ENCODE measurements at places on chromosomes 16 and 17.
A peak's percentile ranks its signal among the peaks of the same experiment; 100 is the strongest.

- no peak for DNase-seq
These were observed 11.9 kb upstream of the ASGR1 start for GRCh38 chr17:7191069-7191468.

- no peak for DNase-seq
These were observed 85.3 kb upstream of the NSRP1 start for GRCh38 chr17:30031214-30031869.

DNA sequence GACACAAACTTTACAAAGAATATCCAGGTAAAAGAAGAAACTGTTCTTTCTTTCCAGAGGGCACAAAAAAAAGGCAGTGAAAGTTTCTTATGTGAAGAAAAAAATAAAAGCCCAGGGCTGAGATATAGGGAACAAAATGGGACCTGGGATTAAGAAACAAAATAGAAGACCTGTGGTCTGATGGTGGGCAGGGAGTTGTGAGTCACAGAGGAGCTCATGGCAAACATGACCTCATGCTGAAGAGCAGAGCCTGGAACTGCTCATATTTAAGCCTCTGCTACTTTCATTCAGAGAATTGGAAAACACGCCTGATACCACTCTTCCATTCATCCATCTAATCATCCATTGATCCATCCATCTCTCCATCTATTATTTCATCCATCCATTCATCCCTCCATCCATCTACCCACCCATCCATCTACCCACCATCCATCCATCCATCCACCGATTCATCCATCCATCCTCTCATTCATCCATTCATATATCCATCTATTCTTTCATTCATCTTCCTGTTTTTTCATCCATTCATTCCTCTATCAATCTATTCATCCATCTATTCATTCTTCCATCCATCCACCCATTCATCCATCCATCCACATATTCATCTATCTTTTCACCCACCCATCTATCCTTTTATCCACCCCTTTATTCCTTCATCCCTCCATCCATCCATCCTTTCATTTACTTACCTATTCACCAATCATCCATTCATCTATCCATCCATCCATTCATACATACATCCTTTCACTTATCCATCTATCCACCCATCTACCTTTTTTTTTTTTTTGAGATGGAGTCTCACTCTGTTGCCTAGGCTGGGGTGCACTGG is 30.0 kb downstream of the WFDC1 start:
- DNase-seq = no peak

DNA sequence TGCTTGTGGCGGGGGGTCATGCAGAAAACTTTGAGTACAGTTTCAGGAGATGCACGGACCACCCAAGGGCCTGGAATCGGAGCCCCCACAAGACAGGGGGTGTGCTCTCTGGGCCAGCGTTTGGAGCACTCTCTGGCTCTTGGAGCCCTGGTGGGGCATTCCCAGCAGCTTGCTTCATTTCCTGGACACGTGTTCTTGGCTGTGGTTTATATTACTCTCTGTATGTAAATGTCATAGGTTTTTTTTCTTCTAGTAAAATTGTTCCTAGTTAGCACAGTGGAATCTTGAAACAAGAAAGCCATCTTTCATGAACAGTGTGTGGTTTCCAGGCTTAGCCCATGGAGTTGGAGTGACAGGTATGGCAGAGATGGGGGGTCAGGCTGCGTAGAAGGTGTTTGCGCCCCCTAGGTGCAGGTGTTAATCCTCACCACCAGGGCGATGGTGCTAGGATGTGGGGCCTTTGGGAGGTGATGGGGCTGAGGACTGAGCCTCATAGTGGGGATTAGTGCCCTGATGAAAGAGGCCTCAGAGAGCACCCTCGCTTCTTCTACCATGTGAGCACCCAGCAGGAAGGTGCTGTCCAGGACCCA is 79.8 kb downstream of the JPH3 start:
- no peak for DNase-seq

- no peak for DNase-seq
These were observed 31.5 kb downstream of the SALL1 start for GRCh38 chr16:51119556-51119955.

GRCh38 chr17:40963838-40964237 is 2.9 kb downstream of the KRT39 start:
- DNase-seq = no peak

DNA sequence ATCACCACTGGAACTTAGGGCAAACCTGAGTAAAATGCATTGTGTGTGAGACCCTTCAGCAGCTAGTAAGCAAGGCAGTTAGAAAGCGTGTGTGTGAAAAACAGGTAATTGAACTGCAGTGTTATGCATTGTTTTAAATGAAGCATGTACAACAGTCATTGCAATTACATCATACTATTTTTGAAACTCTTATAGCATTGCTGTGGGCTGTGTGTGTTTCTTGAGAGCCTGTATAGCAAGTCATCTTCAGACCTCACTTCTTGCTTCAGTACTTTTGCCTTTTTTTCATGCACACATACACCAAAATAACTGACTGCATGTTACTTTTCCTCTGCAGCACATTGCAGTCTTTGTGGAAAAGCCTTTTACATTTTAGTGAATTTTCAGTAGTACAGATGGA is 19.2 kb downstream of the PTRH2 start:
- DNase-seq = no peak

- no peak for DNase-seq
These were observed 28.9 kb upstream of the PRM1 start for GRCh38 chr16:11309895-11310633.

DNA sequence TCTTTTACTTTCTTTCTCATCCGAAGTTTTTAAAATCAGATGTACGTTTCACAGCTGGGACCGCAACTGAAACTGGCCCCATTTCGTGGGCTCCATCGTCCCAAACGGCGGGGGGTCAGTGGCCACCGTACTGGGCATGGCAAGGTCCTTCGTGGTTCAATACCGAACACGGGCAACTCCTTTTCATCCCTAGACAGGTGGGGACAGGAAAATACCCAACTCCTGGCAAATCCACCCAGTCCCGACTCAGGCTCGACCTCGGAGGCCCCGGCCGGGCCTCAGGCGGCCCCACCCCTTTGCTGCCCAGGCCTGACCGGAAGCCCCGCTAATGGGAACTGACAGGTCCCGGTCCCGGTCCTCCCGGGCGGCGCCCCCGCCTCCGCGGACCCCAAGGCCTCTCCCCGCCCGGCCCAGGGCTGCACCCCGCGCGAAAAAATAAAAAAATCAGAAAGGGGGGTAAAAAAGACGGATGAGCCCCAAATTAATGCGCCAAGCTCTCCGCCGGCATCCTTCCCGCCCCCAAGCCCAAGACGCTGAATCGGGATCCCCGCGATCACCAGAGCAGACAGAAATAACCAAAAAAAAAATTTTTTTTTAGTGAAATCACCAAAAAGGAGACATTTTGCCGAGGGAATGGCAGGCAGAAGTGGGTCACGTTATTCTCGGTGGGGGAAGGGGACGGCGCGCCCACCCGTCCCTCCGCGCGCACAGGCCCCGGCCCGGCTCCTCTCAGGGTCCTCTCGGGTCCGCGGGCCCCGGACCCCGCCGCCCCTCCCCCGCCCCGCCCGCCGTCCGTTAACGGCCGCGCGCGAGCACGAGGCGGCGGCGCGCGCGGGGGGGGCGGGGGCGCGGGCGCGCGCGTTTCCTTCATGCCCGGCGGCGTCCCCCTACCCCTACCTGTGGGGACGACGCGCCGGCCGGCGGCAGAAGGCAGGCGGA is 562 bp downstream of the ZC3H7A start:
- peak; percentile 25 for DNase-seq

DNA sequence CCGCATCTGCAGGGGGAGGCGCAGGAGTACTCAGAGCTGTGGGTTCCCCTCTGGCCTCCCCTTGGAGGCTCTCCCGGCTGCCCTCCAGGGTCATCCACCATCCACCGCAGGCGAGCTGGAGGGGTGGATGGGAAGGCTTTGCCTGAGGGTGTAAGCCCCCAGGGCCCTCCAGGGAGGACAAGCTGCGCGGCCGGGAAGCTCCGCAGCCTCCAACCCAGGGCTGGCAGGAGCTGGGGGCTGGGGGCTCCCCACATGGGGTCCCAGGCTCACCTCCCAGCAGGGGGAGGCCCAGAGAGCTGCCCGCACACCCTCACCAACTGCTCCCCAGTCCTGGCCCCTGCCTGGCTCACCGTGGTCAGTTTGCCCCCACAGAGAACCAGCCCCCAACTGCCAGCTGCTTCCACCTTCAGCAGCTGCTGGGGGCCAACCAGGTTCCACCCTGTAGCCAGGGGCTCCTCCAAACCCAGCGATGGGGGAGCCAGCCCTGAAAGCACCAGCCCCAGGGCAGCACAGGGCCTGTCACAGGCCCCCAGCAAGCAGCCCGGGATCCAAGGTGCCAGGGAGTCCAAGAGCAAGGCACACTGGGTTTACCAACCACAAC is 19.8 kb upstream of the CHMP6 start:
- no peak for DNase-seq

DNA sequence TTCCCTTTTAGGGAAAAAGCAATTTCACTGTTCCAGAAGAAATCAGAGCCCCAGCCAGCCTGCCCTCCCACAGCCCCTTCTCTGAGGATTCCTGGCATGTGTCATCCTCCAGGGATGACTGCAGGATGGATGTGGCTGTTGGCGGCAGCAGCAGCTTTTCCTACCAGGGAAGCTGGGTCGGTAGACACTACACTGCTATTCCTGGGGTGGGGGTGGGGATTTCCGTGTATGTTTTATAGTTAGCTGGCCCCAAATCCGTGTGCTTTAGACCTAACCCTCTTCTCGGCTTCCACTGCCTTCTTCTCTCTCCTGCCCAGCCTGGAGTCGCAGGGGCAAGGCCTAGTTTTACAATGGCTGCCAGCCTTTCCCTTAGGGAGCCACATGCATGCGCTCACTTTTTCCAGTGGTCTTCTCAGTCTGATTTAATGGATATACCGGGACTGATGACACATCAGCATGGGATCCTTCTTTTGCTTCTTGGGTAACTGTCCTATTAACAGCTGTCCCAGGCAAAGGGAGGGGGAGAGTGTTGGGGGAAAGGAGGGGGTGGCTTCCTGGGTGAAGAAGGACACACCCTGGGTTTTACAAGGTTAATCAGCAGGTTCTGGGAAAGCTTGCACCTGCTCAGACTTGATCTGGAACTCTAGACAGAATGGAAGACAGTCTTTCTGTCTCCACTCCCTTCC is 2.7 kb upstream of the NFE2L1 start:
- no peak for DNase-seq

DNA sequence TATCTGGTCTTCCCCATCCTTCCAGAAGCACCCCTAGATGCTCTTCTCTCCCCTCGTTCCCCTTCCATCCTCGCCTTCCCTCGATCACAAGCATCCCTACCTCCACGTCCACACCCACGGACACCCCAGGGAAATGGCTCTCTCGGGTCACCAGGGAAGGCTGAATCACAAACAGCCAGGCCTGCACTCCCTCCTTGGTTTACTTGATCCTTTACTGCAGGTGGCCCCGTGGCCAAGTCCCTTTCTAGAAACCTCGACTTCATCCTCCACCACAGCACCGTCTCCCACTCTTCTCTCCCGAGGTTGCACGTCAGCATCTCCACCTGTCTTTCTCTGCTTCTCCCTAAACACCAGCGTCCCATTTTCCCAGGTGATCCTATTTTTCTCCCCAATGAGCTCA is 6.5 kb upstream of the RBFOX3 start:
- no peak for DNase-seq
